ENCODE measurements at places on chromosomes 12 and 14. TPM values are rescaled to one million over a fixed set of nuclear protein-coding genes. Genes with fewer than 3 reads are reported as not detected.

- DNase-seq: no peak
Observed at GRCh38 chr12:49912345-49913255, 8.9 kb upstream of the FAIM2 start.

The LTBP2 gene
- 6.2 TPM for total RNA-seq

The KRT71 gene
- not detected for total RNA-seq

The SLC6A15 gene
- 9.3 TPM for total RNA-seq

DNA sequence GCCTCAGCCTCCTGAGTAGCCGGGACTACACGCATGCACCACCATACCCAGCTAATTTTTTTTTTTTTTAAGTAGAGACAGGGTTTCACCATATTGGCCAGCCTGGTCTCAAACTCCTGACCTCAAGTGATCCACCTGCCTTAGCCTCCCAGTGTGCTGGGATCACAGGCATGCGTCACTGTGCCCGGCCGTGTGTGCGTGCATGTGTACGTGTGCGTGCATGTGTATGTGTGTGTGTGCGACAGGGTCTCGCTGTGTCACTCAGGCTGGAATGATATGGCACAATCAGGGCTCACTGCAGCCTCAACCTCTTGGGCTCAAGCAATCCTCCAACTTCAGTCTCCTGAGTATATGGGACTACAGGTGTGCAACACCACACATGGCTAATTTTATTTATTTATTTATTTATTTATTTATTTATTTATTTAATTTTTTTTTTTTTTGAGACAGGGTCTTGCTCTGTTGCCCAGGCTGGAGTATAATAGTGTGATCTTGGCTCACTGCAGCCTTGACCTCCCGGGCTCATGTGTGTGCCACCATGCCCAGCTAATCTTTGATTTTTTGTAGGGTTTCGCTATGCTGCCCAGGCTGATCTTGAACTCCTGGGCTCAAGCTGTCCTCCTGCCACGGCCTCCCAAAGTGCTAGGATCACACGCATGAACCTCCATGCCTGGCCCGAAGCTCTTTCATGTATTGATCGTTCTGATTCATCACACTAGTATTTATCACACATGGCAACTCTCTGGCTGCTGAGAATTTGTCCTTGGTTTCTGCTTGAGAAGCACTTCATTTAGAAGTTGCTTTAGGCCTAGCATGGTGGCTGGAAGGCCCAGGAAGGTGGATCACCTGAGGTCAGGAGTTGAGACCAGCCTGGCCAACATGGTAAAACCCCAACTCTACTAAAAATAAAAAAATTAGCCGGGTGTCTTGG lies 35.9 kb upstream of the CLIP1 start:
- DNase-seq: no peak

GRCh38 chr12:15469356-15469755 lies 147.0 kb downstream of the PTPRO start:
- DNase-seq: no peak

- peak; percentile 80 for DNase-seq
Observed at GRCh38 chr14:24806061-24806678, 172.2 kb upstream of the GZMB start.

GRCh38 chr14:101220921-101221510 lies 317.5 kb upstream of the RTL1 start:
- no peak for DNase-seq
